Uterine smooth muscle cell (primary cell): ENCODE measurements at places on chromosomes 1 and 21. TPM values are rescaled to one million over a fixed set of nuclear protein-coding genes. Genes with fewer than 3 reads are reported as not detected.

Gene ARHGEF19
- total RNA-seq = 3.8 and 7.7 TPM in 2 replicates

Gene LCE1B
- total RNA-seq = not detected in 2 replicates

Gene HOOK1
- total RNA-seq = under 0.01 TPM in 2 replicates

Gene ZNF326
- 9.0 and 9.6 TPM in 2 replicates for total RNA-seq

Gene PPIAL4G
- total RNA-seq = under 0.01 TPM in 1 of 2 replicates, not detected in the other

Gene STK40
- total RNA-seq = 17.6 and 19.9 TPM in 2 replicates

Gene SPATA45
- not detected in 2 replicates for total RNA-seq

Gene RNU1-2
- total RNA-seq = under 0.01 and 2,224 TPM in 2 replicates

Gene GCSAML
- under 0.01 TPM in 1 of 2 replicates, not detected in the other for total RNA-seq

Gene CYP4X1
- total RNA-seq = not detected in 2 replicates

Gene THBS3
- total RNA-seq = 28.8 and 46.6 TPM in 2 replicates
